ENCODE measurements at places on chromosomes 2 and 18. TPM values are rescaled to one million over a fixed set of nuclear protein-coding genes. Genes with fewer than 3 reads are reported as not detected.

ZBTB7C gene
- not detected for polyA plus RNA-seq

POTEI gene
- polyA plus RNA-seq: not detected

SESTD1 gene
- polyA plus RNA-seq: 77.1 TPM

MYCN gene
- polyA plus RNA-seq: not detected

Data from GM23248 (cell line).